ENCODE measurements at places on chromosomes 6 and 20.

- DNase-seq: no peak
Measured at GRCh38 chr6:136326038-136326553, 36.5 kb upstream of the BCLAF1 start.

DNA sequence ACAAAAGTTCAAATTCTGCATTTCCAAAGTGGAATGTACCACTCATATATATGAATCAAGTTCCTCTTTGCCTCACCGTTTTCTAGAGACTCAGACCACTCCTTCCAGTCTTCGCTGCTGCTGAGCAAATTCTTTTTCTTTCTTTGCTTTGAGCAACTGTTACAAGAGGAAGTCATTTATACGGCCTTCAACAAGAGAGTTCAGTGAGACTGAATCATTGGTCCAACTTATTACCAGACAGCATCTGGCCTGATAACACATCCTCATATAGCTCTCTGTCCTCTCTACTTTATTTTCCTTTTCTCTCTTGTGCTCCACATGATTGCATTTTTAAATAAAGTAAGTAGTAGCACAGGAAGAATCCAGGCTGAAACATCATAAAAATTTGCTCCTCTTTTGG, 652.7 kb downstream of the PHF3 start:
- no peak for DNase-seq

DNA sequence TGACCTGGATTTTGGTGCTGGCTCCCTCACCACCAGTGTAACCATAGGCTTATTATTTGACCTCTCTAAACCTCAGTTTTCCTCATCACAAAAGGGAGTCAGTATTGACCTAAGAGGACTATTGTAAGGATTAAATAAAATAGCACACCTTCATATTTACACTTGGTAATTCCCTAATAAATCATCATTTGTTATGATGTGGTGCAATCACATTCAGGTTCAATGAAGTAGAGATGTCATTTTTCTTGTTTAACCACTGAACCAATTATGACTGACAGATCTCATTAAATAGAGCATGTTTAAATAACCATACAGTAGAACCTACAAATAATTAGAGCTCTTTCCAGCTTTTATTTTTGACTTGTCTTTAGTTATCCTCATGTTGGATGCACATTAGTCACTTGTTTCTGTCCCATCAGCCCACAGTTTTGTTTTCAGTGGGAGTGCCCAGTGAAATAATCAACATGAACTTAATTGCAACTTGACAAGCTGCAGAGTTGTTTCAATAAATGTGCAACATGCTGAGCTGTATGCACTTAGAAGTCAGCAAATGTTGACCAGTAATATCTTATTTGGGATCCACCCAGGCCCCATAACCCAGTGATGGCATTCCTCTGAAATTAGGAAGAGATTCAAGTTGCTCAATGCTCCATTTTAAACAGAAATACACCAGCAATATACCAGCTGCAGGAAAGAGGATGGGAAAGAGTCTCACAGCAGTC, 451.7 kb upstream of the MARCKS start:
- DNase-seq: no peak

DNA sequence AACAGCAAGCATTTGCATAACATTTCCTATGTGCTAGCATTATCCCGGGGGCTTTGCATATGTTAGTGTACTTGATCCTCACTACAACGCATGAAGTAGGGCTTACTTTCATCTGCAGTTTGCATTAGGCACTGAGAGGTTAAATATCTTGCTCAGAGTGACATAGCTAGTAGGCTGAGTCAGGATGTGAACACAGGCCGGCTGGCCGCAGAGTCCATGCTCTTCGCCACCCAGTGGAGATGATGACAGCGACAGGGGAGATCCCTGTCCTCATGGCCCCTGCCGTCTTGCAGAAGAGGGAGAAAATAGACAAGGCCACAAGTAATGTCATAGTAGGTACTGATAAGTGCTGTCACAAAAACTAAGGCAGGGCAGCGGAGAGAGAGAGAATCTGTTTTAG, 46.9 kb downstream of the LYRM4 start:
- DNase-seq: no peak

DNA sequence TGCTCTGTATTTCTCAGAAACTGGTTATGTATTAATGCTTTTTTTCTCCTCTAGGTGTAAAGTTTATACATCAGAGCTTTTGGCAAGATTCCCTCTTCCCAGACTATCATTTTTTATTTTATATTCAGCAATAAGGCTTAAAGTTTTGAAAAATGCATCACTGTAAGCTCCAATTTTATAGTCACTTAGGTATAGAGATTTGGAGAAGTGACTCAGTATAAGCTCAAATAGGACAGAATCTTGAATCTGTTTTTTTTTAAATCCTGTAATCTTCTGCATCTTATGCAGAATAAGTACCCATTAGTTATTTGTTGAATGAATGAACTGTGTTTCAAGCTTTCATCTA, 1.0 kb downstream of the NCOA7 start:
- no peak for DNase-seq

Measured in NCI-H2171 (cell line).